ENCODE measurements at places on chromosomes 7 and 10.

DNA sequence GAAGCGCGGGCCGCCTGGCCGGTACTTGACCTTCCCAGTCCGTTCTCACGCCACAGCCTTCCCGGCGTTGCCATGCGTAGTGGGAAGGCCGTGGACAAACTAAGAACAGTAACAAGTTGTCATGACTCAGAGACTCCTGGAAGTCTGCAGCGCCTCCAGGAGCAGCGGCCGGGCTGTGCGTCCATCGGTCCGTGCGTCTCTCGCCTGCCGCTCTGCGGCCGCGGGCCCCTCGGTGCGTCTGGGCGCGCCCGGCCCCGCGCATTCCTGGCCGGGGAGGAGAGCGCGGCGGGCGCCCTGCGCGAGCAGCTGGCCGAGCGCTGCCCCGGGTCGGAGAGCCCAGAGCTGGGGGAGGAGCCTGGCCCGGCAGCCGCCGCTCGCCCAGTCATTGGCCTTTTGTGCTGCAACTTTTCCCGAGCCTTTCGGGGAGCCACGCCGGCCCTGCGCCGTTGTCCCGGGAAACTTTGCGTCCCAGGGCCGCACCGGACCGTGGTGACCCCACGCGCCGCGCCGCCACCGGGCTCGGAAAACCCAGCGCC, 123.7 kb downstream of the TACC2 start:
- peak; percentile 89 for DNase-seq

GRCh38 chr10:44960482-44961229, 1.1 kb downstream of the RASSF4 start:
- DNase-seq, result peak; percentile 19

DNA sequence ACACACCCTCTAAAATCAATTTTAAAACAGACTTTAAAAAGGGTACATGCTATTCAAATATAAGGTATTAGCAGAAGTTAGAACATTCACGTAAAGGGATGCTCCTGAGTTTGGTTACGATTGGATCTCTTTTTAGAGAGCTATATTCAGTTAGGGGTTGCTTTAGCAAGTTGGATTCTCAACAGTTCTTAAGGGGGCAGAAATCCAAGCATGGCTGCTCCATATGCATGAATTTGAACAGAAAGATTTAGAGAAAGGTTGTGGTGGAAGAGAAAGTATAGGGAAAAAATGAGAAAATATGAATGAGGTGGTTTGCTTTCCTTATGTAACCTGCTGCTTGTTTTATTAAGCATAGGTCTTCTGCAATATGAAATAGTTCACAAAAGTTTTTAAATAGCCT, 855.1 kb downstream of the SORCS1 start:
- no peak for DNase-seq

DNA sequence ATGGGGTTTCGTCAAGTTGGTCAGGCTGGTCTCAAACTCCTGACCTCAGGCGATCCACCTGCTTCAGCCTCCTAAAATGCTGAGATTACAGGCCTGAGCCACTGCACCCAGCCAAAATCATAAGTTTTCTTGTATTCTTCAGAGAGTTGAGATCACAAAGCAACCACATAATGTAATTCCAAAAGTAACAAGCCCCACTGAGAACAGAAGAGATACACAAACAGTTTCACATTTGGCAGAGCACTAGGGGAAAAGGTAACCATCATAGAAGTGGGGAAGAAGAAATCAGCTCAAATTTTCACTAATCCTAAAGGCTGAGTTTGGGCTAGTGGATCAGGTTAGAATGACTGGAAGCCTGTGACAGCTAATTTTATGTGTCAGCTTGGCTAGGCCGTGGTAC, 5.4 kb upstream of the CEP41 start:
- no peak for DNase-seq

DNA sequence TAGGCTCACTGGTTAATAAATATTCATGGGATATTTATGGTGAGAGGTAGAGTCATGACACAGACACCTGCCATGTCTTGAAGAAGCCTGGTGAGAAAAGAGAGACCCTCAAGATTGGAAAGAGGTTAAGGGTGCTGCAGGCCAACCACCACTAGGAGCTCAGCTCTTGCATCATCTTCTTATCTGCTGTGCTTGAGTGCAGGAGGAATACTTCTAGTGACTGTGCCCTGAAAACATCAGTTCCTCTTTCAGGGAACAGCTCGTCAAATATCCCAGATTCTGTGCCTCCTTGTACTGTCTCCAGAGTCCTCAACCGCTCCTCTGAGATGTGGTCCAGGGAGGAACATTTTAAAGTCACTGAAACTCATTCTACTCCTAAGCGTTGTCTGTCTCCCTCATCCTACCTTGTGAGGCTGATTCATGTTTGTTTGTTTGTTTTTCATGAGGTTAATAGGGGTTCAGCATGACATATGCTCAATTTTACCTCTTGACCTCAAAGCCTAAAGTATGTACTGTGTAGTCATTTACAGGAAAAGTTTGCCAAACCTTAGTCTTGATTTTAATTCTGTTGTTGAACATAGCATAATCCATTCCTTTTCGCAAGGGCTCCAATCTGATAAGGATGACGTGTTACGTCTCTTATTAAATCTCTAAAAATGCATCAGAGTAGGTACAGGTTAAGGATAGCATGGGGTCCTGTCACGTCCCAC, 293.1 kb downstream of the C7orf25 start:
- no peak for DNase-seq

- no peak for DNase-seq
These were observed 100.6 kb upstream of the GLCCI1 start for GRCh38 chr7:7867846-7868571.

DNA sequence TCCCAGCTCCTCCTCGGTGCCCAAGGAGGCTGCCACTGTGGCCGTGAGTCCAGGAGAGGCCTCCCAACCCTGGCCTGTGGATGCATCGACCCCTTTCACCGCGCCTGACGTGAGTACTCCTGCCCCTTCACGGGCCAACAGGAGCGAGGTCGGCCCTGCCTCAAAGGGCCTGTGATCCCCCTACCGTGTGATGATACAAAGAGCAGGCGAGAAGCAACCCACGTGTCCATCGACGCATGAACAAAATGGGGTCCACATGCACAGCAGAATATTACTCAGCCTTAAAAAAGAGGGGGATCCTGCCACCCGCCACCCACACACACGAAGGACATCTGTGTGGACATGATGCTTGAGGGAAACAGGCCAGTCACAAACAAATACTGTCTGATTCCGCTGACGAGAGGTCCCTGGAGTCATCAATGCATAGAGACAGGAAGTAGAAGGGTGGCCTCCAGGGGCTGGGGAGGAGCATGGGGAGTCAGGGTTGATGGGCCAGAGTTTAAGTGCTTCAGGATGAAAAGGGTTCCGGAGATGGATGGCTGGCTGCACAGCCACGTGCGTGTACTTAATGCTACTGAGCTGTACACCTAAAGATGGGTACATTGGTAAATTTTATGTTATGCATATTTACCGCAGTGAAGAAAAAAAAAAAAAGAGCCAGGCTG, 151.9 kb downstream of the PRKAG2 start:
- no peak for DNase-seq

Data from heart left ventricle (tissue), 16 donors.